ENCODE measurements at places on chromosomes 5 and 9.

GRCh38 chr5:8993031-8993430, 552.8 kb downstream of the SEMA5A start:
- no peak for DNase-seq

DNA sequence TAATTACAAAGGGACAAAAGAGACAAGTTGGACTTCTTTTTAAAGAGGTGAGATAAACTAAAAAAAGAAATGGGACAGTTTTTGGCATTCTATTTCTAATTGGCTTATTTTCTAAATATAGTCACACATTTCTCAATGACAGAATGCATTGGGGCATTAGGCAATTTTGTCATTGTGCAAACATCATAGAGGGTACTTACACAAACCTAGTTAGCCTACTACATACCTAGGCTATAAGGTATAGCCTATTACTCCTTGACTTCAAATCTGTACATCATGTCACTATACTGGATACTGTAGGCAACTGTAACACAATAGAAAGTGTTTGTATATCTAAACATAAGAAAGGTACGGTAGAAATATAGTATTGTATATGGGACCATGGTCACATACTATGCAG, 56.1 kb downstream of the LSM11 start:
- DNase-seq: no peak

GRCh38 chr5:159453209-159453608, 122.9 kb upstream of the IL12B start:
- no peak for DNase-seq

GRCh38 chr5:92081958-92082712, 699.0 kb upstream of the ARRDC3 start:
- no peak for DNase-seq

- DNase-seq: no peak
Observed at GRCh38 chr9:13845460-13845859, 468.5 kb downstream of the NFIB start.

- DNase-seq: no peak
Observed at GRCh38 chr9:96490534-96491078, 40.6 kb downstream of the HABP4 start.

- no peak for DNase-seq
Observed at GRCh38 chr5:178651046-178651810, 24.4 kb upstream of the CLK4 start.

GRCh38 chr5:138975098-138975847, 100.1 kb upstream of the LRRTM2 start:
- DNase-seq: no peak

DNA sequence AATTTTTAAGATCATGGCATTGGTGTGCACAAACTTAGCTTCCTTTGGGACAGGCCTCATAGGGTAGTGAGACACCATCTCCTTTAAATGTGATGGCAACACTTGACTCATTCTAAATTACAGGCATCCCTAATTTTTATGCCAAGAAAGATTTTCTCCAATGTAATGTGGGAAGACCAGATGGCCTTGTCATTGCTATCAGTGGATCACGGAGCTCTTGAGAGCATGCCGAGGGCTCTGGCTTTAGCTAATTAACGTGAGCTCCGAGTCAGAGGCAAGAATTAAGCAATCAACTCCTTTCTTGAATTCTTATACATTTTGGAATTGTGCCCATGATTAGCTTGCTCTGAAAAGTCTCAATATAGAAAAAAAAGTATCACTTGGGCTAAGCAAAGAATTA, 215.8 kb downstream of the LRRC70 start:
- no peak for DNase-seq

GRCh38 chr9:86753836-86754235, 193.5 kb downstream of the GAS1 start:
- DNase-seq: no peak

DNA sequence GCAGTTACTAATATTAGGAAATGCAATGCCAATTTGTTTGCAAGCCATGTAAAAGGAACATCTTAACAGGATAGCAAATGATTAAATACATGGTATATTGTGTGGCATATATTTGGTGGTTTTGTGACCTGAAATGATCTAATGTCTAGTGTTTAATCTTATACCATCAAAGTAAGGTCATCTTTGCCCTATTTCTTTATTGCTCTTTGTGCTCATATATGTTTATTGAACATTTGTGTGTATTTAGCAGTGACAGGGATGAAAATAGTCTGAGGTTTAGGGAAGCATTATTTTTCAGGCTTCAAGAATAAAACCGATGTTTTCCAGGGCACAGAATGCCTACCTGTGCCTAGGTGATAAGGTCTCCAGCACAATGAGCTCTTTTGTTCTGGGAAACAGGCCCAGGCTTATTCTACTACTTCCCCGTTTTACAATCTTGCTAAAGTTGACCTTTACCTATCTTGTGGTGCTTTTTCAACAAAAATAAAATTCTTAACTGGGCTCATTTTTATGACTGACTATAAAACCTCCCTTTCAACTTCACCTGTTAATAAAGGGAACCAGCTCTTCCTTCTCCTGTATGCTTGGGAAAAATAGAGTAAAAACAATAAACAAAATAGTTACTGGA, 105.6 kb upstream of the ANKH start:
- DNase-seq: no peak

DNA sequence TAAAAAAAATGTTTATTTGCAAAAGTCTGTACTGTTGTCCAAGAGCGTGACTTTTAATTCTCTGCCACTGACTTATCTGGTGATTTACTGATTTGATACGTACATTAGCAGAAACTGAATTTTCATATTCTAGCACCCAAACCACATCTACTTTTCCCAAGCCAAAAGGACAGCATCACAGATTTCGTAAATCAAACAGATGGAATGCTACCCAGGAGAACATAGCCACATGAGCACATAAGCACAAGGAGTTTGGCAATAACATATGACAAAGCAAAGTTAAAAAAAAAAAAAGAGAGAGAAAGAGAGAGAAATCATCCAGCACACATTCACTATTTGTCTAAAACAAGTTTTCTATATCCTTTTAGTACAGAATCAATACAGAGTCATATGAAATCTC, 83.7 kb downstream of the HINT1 start:
- no peak for DNase-seq

GRCh38 chr9:89890326-89890980, 285.6 kb downstream of the GADD45G start:
- DNase-seq: no peak

DNA sequence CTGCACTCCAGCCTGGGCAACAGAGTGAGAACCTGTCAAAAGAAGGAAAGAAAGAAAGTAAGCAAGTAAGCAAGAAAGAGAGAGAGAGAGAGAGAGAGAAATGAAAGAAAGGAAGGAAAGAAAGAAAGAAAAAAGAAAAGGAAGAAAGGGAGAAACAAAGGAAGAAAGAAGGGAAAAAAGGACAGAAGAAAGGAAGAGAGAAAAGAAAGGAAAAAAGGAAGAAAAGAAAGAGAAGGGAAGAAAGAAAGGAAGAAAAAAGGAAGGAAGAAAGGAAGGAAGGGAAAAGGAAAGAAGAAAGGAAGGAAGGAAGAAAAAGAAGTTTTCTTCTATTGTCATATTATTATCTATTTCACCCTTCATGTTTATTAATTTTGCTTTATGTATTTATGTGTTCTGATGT, 251.1 kb upstream of the CD180 start:
- DNase-seq: no peak

GRCh38 chr9:26462213-26462612, 430.4 kb downstream of the CAAP1 start:
- no peak for DNase-seq

- no peak for DNase-seq
Observed at GRCh38 chr5:73365301-73365853, 83.2 kb downstream of the FOXD1 start.

- no peak for DNase-seq
Observed at GRCh38 chr9:134010310-134011173, 14.7 kb upstream of the BRD3OS start.

DNA sequence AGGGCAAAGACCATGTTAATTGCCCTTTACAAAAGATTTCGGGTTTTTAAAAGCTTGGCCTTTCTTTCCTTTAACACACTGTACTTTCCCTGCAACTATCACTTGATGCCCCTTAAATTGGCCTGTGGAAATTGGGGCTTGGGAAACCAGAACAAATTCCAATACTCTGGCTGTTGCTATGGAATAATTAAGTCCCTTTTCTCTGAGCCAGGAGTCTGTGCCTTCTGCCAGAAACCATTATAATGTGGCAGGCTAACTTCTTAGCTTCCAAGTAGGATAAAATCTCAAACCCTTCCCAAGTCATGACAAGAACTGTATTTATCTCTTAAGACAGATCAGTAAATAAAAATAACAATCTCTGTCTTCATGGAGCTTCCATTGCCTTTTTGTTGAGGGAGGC, 1.1 kb upstream of the SPINK1 start:
- no peak for DNase-seq

DNA sequence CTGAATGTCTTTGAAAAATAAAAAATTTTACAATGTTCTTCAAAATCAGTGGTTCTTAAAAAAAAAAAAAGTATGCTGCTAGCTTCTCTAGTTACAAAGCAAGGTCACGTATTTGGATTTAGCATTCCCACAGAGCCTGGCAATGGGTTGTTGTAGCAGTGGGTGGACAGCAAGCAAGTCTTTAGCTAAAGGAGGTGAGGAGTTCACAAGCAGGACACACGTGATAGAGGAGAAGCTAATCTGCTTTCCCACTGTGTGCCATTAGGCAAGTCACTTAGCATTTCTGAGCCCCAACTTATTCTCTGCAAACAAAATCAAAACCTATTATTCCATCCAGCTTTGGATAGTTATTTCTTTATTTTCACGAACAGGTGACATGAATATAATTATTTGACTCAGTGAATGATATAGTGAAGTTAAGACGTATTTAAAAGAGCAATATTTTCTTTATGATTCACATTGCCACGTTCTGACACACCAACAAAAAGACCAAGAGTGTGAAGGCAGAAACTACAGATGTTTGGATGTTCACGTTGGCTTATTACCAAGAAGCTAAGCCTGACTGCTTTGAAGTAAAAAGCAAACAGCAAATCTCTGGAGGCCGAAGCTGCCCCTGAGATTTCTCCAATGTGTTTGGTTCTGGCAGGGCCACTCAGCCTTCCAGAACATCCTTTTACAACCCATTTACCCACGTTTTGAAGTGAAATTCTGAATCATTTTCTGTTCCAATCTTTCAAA, 612.1 kb upstream of the CDH6 start:
- DNase-seq: no peak

Data from C1 segment of cervical spinal cord (tissue), 14 donors.